ENCODE measurements at places on chromosomes 7 and 10.
A peak's percentile ranks its signal among the peaks of the same experiment; 100 is the strongest.

DNA sequence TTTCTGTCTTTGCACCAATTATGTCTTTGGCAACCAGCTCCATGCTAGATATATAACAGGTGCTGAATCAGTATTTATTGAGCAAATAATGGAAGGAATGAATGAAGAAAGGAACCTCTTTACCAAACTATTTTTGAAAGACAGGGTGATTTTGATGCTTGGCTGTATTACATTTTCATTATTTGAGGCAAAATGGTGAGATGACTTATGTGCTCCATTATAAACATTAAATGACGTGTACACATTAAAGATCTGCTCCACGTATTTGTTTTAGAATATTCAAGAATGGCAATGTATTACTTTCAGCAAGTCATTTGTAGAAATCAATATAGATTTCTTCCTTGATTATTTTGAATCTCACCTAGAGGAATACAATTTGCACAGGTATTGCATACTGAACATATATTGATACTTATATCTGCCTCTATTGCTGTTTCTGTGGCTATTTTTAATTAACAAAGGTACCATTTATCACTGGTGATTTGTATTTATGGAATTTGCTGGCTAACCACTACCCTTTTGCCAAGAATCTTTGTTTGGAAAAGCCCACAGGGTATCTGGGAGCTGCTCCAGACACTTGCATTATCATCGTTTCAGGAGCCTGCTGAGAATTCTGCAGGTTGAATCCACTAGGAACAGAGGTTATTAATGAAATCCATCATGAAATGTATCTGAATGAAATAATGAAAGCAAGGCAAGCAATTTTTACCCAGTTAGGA lies 92.2 kb downstream of the SEMA3C start:
- DNase-seq: no peak

- no peak for DNase-seq
These were observed 14.8 kb upstream of the CELF2 start for GRCh38 chr10:11002916-11003315.

DNA sequence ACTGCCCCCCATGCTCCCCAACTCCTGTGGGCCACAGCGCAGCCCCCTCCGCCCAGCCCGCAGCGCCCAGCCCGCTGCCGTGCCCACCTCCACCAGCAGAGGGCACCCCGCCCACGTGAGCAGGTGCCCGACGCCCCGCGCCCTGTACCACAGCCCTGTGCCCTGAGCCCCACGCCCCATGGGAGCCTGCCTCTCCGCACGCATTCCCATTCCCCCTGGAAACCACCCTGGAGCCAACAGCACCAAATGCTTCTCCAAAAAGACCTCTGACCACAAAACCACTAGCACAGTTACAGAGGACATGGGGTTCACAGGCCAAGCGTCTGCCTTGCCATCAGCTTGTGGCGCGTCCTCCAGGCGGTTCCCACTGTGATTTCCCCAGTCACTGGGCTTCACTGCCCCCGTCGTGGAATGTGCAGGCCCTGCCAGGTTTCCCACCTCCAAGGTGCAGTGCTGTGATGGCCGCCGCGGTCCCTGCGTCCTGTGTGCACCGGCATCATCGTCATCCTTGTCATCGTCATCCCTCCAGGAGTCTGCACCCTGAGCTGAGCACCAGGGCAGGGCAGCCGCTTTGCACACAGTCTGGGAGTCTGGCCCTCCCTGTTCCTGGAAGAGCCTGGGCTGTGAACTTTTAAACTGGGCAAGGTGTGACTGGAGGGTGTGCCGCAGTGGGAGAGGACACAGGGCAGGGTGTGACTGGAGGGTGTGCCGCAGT lies 61.7 kb downstream of the PWWP2B start:
- peak; percentile 72 for DNase-seq

- no peak for DNase-seq
These were observed 12.0 kb upstream of the LIPA start for GRCh38 chr10:89263531-89263930.

DNA sequence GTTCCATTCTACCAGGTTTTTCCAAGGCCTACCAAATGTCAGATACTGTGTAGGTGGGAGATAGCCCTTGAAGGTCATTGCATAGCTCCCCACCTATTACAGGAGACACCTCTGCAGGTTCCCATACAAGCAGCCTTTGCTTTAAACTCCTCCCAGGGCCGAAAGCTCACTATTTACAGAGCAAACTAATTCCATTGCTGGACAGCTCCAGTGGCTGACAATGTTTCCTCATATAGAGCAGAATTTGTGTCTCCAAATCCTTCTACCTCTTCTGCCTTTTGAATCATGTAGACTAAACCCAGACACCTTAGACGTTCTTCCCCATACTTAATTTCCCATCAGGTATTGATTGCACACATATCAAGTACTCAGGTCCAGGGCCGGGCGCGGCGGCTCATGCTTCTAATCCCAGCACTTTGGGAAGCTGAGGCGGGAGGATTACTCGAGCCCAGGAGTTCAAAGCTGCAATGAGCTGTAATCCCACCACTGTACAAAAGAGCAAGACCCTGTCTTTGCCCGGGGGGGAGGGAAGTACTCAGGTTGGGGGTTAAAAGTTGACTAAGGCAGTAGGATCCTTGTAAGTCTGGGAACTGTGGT lies 2.1 kb downstream of the CNNM1 start:
- DNase-seq: no peak

GRCh38 chr10:47299611-47300428 lies at the start of gene GDF10:
GDF10 (plus strand) TSS chr10:47300197; CDS start chr10:47300652, 455 bp downstream.
- peak; percentile 56 for DNase-seq
